ENCODE measurements at places on chromosomes 13 and 19.
A peak's percentile ranks its signal among the peaks of the same experiment; 100 is the strongest.

GRCh38 chr13:91112201-91112923, 235.1 kb upstream of the MIR17HG start:
- no peak for DNase-seq

GRCh38 chr13:31951215-31951678, 80.3 kb upstream of the FRY start:
- peak; percentile 27 for DNase-seq

DNA sequence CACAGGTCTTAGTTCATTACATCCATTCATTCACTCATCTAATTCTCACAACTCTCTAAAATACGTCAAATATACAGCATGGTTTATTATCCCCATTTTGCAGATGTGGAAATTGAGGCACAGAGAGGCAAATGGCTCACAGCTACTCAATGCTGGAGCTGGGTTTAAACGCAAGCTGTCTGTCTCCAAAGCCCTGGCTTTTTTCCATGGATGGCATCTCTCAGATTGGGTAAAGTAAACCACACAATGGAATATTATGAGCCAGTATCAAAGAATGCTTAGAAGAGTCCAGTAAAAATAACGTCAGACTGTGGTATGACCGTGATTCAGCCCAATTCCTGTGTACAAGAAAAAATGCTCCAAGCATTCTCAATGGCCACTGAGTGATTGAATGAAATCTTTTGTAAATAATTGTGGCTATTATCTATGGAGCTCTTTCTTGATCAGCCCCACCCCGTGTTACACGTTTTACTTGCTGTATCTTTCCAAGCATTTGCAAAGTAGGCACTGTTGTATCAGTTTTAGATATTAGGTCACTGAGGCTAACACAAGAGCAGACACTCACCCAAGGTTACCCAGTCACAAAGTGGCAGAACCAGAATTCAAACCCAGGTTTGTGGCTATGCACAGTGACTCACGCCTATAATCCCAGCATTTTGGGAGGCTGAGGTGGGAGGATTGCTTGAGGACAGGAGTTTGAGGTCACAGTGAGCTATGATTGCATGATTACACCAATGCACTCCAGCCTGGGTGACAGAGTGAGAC, 5.5 kb upstream of the ACP7 start:
- DNase-seq, result peak; percentile 94

DNA sequence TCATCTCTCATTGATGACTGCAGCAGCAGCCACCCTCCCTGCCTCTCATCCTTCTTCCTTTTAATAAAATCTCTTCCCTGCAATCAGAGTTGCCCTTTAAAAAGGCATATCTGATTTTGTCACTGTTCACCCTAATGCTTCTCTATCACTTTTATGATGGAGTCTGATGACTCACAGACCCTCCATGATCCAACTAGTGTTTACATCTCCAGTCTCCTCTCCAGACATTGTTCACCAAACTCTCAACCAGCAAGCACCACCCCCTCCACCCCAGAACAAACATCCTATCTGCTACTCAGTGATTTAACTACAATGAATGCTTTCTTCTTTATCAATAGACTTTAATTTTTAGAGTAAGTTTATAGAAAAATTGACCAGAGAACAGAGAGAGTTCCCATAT, 59.5 kb downstream of the TNFSF11 start:
- DNase-seq, result no peak

DNA sequence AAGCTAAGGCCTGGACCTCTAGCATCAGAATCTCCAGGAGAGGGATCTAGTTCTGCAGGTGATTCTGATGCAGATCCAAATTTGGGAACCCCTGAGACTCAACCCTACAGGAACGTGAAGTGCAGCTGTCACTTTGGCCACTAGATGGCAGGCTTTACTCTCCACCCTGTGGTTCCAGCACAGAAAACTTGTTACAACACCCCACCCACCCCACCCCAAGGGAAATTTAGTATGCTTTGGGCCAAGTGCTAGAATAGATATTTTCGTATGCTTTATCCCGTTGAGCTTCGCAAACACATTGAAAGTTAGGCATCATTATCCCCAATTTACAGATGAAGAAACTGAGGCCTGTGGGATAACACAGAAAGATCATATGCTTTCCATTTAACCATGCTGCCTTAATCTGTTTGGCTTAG, 232.0 kb downstream of the B3GLCT start:
- DNase-seq, result peak; percentile 12

DNA sequence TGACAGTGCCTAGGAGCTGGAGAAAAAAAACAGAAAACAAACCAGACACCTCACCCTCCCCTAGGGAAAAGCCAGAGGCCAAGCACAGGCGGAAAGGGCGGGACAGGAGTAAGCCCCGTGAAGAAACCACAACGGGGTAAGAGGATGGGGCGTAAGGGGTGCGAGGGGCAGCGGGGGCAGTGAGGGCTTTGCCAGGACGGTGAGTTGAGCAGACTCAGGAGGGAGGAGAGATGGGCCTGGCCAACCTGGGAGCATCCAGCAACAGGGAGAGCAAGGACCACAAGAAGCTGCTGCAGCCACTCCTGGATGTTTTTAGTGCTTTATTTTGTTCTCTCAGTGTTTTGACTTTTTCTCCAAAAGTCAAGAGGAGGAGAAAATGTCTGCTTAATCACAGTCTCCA, 114.1 kb upstream of the SOX1 start:
- no peak for DNase-seq

DNA sequence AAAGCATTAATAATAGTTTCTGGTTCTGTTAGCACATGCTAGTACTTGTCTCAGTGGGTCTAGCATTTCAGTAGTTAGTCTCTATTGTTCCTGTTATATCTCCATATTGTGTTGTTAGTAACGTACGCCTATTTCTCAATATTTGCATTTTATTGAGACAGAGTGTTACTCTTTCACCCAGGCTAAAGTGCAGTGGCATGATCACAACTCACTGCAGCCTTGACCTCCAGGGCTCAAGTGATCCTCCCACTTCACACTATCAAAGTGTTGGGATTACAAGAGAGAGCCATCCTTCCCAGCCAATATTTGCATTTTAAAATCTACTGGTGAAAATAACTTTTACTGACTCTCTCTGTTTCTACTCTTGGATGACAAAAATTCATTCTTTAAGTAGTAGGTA, 154.6 kb upstream of the PRR20A start:
- no peak for DNase-seq

DNA sequence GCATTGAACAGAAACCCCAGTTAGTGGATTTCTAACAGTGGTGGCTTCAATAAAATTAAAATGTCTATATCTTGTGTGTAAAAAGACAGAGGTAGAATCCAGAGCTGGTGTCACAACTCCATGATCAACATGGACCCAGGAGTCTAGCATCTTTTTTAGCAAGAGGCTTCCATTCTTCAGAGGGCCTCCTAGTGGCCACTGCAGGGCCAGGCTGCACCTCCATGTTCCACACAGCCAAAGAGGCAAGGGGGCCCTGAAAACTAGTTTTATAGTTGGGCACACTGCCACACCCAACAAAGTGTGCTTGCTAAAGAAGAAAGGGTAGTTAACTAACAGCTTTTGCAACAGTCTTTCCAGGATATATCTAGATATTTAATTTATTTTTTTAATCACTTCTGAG, 12.9 kb downstream of the N4BP2L1 start:
- DNase-seq, result no peak

- DNase-seq, result no peak
Observed at GRCh38 chr13:106496072-106496997, 39.1 kb downstream of the EFNB2 start.

DNA sequence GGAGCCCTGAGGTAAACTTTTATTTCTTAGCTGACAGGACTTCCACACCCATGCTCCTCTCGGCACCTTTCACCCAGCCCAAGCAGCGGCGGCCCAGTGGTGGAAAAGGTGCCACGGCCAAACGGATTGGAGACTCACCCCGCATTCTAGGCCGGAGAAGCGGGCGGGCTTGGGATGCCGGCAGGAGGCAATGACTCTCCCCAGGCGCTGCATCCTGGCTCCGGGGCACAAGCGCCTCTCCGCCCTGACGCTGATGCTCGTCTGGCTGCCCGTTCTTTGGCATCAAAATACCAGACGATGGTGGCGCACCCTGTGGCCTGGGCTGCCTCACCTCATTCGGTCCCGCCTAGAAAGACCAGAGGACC, 6.7 kb upstream of the ZNF606 start:
- no peak for DNase-seq

GRCh38 chr19:11813703-11814028, 407 bp upstream of the ZNF440 start:
- peak; percentile 4 for DNase-seq

- DNase-seq, result peak; percentile 6
Observed at GRCh38 chr19:48203222-48203793, 32.8 kb downstream of the ZSWIM9 start.

DNA sequence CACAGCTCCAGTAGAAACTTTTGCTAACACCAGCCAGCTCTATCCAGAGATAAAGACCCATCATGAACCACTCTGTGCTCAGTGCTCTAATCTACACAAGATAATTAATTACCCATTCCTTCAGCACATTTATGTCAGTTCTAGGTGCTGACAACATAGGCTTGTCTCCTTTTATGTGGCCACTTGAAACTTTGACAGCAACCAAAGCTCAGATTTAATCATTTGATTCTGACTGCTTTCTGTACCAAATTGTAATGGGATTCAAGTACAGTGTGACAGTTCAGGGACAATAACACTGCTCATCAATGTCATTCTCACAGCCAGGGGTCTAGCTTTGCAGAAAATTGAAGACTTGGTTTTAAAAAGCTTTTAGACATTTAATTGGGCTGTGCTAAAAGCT, 266.6 kb downstream of the KCTD12 start:
- DNase-seq, result no peak

DNA sequence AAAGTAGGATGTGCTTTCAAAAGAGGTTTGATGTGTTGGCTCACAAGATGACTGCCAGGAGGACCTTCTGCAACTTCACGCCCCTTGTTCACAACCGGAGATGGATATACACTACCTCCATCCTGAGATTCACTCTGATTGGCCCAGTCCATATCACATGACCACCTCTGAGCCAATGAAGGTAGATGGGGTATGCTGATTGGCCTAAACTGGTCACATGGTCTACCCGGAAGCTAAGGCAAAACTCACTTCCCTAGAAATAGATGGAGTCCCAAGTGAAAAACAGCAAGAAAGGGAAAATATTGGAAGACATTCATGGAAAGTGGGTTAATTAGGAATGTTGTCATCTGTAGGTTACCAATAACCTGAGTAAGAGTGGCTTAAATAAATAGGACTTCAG, 119.7 kb upstream of the MRI1 start:
- DNase-seq, result no peak

DNA sequence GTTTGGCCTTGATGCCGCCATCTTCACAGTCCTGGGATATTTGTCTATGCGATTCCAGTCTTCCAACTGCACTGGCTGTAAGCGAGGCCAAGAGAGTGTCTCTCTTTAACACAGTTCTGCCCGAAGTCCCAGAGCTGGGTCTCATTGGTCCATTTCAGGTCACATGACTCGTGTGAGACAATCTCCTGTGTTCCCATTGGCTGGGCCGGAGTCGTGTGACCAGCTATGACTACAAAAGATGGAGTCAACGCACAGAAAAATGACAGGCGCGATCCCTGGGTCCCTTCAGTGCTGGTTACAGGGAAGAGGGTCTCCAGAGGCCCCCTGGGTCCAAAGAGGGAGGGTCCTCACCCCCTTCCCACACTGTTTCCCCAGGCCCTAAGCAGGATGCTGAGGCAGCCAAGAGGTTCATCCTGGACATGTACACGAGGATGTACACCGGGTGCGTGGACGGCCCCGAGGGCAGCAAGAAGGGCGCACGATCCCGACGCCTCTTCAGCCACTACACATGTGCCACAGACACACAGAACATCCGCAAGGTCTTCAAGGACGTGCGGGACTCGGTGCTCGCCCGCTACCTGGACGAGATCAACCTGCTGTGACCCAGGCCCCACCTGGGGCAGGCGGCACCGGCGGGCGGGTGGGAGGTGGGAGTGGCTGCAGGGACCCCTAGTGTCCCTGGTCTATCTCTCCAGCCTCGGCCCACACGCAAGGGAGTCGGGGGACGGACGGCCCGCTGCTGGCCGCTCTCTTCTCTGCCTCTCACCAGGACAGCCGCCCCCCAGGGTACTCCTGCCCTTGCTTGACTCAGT, 15.9 kb upstream of the S1PR4 start:
- DNase-seq, result no peak

GRCh38 chr13:45717349-45717748, 15.2 kb downstream of the CBY2 start:
- no peak for DNase-seq

GRCh38 chr19:47315125-47315821, 5.6 kb downstream of the C5AR1 start:
- DNase-seq, result peak; percentile 77

- no peak for DNase-seq
Observed at GRCh38 chr19:18000480-18000914, 7.5 kb upstream of the ARRDC2 start.

- DNase-seq, result no peak
Observed at GRCh38 chr13:100298116-100298681, 209.3 kb downstream of the PCCA start.

DNA sequence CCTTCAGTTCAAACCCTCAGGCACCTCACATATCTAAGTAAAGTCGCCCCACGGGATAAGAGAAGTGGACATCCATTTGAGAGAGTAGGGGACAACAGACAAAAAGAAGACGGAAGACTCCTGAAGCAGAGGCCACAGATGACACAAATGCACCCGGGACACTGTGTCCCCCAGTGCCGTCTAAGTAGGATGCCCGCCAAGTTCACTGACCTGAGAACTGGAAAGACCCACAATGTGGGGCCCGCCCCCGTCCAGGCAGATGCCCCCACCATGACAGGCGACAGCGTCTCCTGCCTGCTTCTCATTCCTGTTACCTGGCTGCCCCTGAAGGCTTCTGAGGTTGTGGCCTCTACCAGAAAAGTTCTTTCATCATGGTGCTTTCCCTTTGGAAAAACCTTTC, 16.9 kb downstream of the ANKRD27 start:
- DNase-seq, result no peak

- DNase-seq, result no peak
Observed at GRCh38 chr19:51824281-51825005, 29.5 kb downstream of the FPR3 start.

GRCh38 chr13:43805071-43805468, 18.3 kb upstream of the ENOX1 start:
- peak; percentile 88 for DNase-seq

DNA sequence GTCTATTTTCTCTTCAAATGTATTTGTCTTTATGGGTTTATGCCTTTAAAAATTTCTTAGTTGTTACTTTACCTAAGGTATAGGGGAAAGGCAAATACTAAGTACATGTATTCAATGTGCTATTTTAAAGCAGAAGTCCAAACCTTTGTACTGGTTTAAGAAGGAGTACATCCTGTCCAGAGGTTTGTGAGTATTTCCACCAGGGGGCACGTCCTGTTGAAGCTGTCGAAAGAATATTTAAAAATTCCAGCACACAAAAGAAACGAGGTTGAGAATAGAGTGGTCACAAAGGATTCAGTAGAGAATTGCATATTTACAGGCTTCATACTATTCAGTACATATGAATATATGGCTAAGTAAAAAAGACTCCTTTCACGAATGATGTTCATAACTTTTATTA, 59.8 kb downstream of the URI1 start:
- DNase-seq, result no peak

GRCh38 chr13:82681535-82681934, 1200.7 kb downstream of the SLITRK1 start:
- DNase-seq, result no peak

DNA sequence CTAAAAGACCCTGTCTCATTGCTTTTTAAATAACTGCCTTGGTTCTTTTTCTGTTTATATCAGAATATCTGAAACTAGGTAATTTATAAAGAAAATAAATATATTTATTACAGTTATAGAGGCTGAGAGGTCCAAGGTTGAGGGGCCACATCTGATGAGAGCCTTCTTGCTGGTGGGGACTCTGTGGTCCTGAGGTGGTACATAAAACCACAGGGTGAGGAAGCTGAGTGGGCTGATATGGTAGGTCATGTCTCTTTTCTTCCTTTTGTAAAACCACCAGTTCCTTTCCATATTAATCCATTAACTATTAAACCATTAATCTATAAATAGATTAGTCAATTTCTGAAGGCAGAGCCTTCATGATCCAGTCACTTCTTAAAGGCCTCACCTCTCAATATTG, 109.5 kb upstream of the SPRY2 start:
- DNase-seq, result no peak
